ENCODE measurements at places on chromosomes 2 and 18.
A peak's percentile ranks its signal among the peaks of the same experiment; 100 is the strongest.

DNA sequence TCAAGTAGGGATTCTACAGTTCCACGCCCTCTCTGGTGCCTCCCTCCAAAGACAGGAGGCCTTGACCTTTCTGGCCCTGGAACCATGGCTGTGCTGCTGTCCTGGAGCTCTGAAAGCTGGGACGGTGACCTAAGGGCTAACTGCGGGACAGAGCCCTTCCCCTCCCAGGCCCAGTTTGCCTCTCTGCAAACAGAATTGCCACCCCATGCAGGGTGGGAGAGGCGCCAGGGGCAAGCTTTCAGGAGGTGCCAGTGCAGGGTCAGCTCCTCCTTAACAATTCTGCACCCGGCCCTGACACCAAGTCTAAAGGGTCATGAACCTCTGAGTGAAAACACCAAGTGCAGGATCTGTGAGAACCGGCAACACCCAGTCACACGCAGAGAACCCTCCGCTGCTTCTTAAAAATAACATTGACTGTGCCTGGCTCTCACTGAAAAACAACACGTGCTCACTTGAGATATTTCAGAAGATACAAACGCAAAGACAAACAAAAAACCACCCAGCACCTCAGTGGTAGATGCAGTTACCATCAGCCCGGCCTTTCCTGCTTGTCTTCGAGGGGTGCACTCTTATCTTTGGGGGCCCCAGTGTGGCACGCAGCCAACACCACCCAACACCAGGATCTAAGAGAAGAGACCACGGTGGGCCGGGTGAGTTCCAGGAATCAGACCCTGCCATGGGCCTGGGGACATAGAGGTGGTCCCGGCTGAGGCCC, 1.1 kb upstream of the SNED1 start:
- DNase-seq = peak; percentile 5

GRCh38 chr2:208319391-208319790, 53.3 kb downstream of the PIKFYVE start:
- no peak for DNase-seq

DNA sequence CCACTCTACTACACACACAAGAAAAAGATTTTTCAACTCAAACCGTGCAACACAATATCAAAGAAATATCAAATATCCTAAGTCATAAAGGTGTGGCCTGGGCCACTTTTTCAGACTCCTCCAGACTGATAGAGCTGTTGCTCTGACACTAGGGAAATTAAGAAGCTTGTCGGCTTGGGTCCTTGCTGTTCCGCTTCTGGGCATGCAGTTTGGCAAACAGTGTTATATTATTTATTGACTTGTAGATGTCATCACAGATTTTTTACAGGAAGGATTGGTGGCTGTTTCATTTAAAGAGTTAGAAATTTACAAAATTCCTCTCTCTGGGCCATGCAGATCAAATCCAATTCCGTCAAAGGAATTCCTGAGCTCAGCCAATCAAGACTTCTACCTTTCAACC, 98.3 kb upstream of the MSH2 start:
- no peak for DNase-seq

- DNase-seq = no peak
Measured at GRCh38 chr2:46548103-46548486, 68.7 kb downstream of the TMEM247 start.

DNA sequence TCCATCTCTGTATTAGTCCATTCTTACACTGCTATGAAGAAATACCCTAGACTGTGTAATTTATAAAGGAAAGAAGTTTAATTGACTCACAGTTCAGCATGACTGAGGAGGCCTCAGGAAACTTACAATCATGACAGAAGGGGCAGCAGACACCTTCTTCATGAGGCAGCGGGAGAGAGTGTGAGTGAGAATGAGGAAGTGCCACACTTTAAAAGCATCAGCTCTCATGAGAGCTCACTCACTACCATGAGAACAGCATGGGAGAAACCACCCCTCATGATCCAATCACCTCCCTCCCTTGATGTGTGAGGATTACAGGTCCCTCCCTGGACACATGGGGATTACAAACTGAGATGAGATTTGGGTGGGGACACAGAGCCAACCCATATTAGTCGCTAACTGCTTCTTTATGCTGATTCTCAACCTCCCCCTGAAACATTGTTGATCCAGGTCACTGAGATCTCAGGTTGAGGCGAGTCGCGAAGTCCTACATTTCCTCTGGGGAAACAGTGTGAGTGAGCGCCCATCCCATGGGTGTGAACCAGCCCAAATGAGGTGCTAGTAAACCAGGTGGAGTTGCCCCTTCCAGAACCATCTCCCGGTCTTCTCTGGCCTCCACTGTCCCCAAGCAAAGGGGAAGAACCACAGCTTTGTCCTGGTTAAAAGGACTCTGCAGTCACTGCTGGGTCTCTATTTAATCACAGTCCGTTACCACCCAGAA, 123.8 kb downstream of the CAPN13 start:
- DNase-seq = no peak

- DNase-seq = no peak
Measured at GRCh38 chr18:56096861-56097260, 508.9 kb upstream of the TCF4 start.

DNA sequence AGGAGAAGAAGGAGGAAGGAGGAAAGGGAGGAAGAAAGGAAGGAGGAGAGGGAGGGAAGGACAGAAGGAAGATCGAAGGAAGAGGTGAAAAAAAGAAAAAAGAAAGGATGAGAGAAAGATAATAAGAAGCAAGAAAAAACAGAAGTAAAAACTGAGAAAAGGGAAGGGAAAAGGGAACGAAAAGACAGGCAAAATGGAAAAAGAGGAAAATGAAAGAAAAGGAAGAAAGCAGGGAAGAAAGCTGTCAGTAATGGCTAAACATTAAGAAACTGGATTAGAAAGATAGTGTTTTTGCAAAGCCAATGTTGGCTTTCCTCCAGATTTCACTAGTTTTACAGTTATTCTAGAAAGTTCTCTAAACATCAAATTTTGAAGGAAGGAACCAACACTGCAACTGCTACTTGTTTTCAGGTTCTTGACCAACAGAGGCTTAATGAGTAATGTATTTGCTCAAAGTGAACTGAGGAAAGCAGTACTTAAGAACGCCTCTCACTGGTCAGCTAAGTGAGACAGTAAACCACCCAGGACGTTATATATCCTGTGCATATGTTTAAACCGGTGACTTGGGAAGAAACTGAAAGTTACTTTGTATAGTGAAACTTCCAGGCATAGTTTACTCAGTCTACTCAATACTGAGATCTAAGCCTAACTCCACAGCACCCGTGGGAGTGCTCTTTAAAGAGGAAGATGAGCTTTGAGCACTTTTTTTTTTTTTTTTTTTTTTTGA, 286.2 kb upstream of the TRIB2 start:
- peak; percentile 45 for DNase-seq

DNA sequence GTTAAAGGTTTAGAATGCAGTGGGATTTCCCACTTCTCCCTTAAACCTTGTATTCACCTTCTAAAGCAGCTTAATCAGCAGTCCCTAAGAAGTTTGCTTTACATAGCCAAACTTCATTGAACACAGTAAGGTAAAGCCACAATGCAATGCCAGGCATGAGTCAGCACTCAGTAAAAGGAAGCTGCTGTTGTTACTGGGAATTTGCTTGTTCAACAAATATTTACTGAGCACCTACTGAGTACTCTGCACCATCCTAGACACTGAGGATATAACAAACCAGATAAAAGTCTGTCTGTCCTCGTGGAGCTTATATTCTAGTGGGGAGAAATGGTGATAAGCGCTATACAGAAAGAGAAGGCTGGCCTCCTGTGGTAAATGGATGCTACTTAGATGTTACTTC, 162.7 kb downstream of the PKP4 start:
- no peak for DNase-seq

DNA sequence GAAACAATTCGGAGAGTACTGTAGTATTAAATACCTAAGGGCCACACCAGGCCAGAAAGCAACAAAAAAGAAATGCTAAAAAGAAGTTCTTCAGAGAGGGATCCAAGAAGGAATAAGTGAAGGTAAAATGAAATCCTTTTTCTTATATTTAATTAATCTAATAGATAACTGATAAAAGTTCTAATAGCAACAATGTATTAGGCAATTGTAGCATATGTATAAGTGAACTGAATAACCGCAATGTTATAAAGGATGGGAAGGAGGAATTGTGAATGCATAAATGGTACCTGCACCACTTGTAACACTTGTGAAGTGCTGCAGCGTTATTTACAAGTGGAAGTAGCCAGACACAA, 21.8 kb downstream of the TMSB10 start:
- DNase-seq = no peak

- no peak for DNase-seq
Measured at GRCh38 chr2:189527812-189528592, 52.6 kb downstream of the SLC40A1 start.

DNA sequence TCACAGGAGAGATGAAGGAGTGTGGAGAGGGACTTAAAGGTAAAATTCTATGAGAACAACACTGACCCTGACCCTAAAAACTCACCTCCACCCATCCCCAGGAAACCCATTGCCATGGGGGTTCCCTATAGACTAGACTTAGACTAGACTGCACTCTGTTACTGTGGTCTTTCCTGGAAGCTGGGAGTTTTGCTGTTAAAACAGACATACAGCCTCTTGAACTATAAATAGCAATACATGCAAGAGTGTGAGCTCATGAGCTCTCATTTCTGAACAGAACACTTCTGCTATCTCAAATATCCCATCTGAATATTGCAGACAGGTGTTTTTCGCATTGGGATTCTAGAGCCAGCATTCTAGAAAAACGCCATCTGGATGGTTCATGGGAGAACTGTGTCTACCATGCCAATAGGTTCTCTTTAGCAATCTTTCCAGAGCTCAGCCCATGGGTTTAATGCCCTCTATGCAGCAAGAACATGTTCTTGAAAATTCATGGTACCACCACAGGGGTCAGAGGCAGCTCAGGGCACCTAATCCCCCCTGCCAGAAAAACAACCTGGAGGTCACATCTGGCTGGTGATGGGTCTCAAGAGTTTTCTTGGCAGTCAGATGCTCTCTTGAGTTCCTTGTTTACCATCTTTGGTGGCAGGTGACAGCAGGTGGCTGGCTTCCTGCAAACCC, 51.9 kb downstream of the SLC14A2 start:
- DNase-seq = no peak

DNA sequence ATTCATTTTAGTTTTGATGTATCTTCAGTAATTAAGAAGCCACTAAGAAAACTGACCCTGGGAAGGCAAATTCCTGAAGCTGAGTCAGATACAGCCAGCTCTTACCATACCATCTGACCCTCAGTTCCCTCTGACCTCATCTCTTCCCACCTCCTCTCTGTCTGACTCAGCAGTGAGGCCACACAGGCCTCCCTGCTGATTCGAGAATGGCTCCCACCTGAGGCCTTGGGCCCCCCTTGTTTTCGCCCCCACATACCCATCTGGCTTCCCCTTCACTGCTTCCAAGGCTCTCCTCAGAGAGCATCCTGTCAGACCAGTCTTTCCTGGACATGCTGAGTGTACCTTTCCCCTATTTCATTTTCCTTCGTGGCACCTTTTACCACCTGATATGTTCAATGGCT, 71.0 kb upstream of the CYP1B1 start:
- no peak for DNase-seq

GRCh38 chr2:238720232-238720672, 127.6 kb upstream of the TWIST2 start:
- DNase-seq = peak; percentile 44

GRCh38 chr2:198042189-198042588, 237.8 kb downstream of the PLCL1 start:
- no peak for DNase-seq

GRCh38 chr2:159399716-159400415, 113.4 kb upstream of the WDSUB1 start:
- DNase-seq = no peak

DNA sequence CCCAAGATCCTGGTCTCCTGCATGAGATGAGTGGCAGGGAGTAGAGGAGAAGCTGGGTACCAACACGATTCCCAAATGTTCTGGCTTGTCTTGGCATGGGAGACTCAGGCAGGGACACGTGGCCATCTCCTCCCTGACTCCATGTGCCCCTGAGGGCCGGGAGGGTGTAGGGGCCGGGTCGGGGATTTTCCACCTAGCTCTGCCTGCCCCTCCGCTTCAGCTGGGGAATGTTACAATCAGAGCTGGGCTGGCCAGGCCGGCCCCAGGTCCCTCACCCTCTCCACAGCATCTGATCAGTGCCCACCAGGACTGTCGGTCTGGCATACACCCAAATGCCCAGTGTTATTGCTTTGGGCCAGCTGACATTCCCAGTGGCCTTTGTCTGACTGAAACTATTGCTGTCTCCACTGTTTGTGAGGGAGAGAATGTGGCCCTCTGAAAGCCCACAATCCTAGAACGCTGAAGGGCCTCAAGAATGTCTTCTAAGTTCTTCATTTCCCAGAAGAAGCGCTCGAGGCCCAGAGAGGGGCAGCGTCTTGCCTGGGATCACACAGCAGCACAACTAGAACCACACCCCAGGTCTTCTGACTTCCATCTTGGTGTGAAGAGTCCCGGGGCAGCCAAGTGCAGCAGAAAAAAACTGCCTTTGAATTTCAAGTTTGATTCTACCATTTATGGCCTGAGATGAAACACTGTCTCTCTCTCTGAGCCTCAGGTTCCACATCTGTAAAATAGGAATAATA, 23.2 kb downstream of the KCNK3 start:
- no peak for DNase-seq

- DNase-seq = no peak
Measured at GRCh38 chr2:10048501-10049171, 5.3 kb downstream of the KLF11 start.

GRCh38 chr2:16257322-16258028, 317.1 kb downstream of the MYCN start:
- no peak for DNase-seq

DNA sequence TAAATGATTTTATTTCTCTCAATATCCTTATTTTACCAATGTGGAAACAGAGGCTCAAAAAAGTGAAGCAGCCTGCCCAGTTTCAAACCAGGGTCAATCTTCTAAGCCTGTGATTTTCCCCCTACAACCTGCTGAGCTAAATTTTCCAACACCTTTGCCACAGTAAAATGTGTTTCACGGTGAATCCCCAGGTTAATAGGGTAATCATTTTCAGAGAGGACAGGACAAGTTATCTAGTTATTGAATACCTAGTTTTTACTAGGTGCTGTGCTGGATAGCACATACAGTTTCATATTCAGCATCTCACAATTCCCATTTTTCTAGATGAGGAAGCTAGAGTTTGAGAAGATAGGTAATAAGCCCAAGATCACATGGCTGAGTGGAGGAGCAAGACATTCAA, 236.6 kb downstream of the PTH2R start:
- no peak for DNase-seq

DNA sequence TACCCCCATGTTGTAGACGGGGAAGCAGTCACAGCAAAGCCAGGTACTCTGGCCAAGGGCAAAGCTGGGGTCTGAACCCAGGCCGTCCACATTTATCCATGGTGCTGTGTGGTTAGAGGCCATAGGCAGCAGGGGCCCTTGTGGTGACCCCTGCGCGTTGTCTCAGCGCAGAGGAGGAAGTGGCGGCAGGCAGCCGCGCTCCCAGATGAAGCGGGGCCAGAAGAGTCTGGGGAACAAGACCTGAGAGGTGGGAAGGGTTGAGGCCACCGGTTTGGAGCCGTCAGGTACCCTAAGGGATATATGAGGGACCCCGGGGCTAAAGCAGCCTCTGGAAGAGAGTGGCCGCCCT, 770 bp downstream of the ZNF396 start:
- peak; percentile 13 for DNase-seq

GRCh38 chr2:217804791-217805667, 197.8 kb downstream of the TNS1 start:
- no peak for DNase-seq

Data from activated naive CD4-positive, alpha-beta T cell treated with anti-CD3 and anti-CD28 coated beads, Interleukin-2, amount 50 U/mL, for 16 hours (primary cell).